ENCODE measurements at places on chromosomes 11 and 22.

- DNase-seq = no peak
Observed at GRCh38 chr11:63896071-63896470, 20.9 kb downstream of the RCOR2 start.

GRCh38 chr11:118841469-118842242, 42.0 kb upstream of the CXCR5 start:
- DNase-seq = no peak

- DNase-seq = no peak
Observed at GRCh38 chr11:127492029-127492428, 491.5 kb upstream of the KIRREL3 start.

GRCh38 chr11:18802381-18803257, 11.0 kb upstream of the PTPN5 start:
- DNase-seq = no peak

DNA sequence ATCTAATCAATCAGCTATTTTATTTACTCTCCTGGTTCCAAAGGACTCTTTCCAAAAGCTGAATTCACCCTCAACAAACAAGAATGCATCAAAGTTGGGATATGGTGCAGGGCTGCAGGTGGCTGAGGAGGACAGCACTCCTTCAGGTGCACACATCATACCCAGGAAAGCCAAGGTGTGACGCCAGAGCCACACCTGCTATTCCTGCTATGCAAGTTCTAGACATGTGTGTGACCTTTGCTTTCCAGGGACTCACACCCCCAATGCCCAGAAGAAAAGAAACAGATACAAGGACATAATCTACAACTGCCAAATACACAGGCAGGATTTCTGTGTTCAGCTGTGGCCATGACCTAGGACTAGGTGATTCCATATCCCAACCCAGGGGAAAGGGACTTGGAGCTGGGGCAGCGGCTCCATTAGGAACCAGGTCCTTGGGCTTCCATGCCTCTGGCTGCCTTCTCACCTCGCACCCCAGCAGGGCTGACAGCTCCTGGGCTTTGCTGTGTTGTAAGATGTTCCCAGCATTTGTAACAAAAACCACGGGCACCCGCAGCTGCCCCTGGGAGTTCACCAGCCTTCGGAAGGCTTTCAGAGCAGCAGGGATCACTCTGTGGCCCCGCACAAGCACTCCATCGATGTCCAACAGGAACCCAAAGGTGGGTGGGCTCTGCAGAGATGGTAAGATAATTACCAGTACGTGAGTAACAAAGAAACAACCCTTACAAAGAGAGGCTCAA, 9.8 kb downstream of the HDHD5 start:
- DNase-seq = no peak

GRCh38 chr22:49026494-49027367, 800.9 kb downstream of the BRD1 start:
- DNase-seq = no peak

DNA sequence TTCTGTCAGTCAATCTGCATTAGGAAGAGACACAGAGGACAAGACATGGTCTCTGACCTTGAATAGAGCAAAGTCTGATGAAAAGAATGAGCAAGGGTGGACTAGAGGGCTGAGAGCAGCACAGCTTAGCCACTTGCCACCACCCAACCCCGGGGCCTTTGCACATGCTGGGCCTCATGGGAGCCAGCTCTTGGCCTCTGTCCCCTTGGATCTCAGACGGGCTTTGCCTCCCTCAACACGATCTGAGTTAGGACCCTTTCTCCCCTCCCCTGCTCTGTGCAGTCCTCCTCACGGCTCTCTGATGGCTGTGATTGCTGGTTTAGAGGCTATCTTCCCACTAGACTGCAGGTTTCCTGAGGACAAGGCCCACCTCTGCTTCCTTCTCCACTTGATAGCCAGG, 131.6 kb upstream of the B3GAT1 start:
- no peak for DNase-seq

DNA sequence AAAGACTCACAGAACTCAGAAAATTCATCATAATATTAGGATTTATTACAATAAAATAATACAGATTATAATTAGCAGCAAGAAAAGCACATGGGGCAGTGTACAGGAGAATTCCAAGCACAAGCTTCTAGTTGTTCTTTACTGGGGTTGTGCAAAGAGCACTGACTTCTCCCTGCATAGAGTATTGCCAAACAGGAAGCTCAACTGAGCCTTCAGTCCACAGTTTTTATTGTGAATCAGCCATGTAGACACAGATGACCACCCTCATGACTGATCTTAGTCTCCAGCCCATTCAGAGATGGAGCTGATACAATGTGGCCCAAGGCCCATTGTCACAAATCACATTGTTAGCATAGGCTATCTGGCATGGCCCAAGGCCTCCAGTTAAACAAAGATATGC, 798.9 kb downstream of the KCNA4 start:
- no peak for DNase-seq

- no peak for DNase-seq
Observed at GRCh38 chr22:48782326-48782725, 1045.3 kb downstream of the BRD1 start.

GRCh38 chr11:40203606-40204005, 1255.8 kb downstream of the LRRC4C start:
- no peak for DNase-seq

- no peak for DNase-seq
Observed at GRCh38 chr22:23163665-23164064, 16.6 kb upstream of the BCR start.

- DNase-seq = no peak
Observed at GRCh38 chr11:131710511-131710910, 340.1 kb downstream of the NTM start.

DNA sequence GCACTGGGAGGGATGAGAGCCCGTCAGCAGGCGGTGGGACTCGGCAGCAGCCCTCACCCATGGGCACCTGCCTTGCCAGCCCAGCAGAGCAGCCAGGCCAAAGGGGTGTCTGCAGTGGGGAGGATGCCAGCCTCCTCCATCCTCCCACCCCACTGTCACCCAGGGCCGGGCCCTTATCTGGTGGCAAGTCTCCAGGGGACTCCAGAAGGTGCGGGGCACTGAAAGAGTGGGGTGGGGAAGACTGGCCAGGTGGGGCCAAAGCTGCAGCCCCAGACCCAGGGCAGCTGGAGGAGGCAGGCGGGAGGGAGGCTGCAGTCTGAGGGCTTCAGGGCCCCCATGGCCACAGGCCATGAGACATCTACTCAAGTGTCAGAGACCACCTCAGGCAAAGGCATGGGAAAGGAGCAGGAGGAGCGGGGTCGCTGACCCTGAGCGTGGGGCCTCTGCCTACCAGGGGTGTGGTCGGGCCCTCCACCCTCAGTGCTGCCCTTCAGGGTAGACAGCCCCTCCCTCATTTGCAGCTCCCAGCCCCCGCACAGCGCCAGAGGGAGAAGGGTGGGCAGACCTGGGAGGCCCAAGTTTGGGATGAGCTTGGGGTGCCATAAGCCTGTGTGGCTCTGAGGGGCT, 3.5 kb downstream of the DGCR6L start:
- no peak for DNase-seq

- DNase-seq = no peak
Observed at GRCh38 chr11:66072081-66072480, 2.0 kb downstream of the PACS1 start.

All from GDM1 (cell line).